ENCODE measurements at places on chromosomes 11 and 22.

DNA sequence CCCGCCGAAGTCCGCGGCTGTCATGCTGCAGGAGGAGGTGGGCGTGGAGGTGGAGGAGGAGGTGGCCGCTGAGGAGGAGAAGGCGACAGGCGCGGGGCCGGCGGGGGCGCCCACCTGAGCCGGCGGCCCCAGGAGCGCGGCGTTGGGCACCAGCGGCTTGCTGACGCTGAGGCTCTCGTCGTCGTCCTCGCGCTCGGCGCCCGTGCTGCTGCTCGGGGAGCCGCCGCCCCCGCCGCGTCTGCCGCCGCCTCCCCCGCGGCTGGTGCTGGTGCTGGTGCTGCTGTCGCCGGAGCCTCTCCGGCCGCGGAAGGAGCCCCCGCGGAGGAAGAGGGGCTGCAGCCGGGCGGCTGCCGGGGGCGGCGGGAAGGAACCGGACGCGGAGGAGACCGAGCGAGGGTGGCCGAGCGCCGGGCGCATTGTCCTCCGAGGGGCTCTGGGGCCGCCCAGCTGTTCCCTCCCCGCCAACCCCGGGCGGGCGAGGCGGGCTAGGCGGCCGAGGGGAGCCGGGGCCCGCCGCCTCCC lies 388 bp downstream of the TMEM121B start:
- no peak for DNase-seq

GRCh38 chr11:64357904-64358535 lies 942 bp upstream of the RPS6KA4 start:
- DNase-seq, result no peak

DNA sequence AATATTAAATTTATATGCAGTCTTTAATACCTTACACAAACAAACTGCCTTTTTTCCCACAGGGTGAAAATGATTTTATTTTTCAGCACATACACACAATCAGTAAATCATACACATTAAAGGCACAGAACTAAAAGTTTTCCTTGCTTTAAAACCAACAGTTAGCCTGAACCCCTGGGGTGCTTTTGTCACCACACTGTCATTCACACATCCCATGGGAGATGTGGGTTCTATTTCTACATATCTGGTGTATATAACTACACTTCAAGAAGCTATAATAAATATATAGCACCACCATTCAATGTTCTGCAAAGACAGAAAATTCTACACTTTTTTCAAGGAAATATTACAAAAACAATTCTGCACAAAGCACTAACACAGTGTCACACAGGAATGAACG lies 197.0 kb downstream of the GUCY1A2 start:
- DNase-seq, result no peak

DNA sequence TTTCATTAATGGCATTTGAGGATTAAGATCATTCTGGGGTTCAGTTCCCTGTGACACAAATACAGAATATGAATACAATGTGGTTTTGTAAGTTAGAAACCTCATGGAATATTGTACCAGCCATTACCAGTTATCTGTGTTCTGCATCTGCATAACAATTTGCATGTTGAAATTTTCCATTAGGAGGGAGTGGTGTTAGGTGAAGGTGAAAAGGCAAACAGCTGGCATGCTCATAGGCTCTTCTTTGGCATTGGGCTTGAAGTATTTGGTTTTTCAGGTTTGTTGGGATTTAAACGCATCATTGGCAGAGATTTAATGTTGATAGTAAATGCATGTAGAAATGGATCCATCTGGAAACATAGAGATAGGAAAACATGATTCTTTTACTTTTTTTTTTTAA lies 18.6 kb downstream of the RTN3 start:
- no peak for DNase-seq

GRCh38 chr11:106101819-106102218 lies 24.4 kb downstream of the AASDHPPT start:
- DNase-seq, result no peak

DNA sequence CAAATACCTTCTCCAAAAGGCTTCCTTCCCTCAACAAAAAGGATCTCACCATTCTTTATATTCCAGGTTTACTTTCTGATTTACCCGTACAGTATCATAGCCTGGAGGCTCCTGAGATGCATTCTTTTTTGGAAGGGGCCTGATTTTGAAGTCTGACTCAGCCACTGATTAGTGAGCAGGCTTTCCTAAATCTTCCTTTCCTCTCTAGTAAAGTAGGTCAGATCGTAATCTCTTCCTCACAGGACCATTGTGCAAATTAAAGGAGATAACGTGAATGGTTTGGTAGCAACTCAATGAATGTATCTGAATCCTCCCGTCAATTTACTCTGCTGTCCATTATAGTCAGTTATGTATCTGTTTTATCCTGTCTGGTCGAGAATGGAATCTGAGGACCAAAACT lies 227.7 kb upstream of the ANO5 start:
- no peak for DNase-seq

DNA sequence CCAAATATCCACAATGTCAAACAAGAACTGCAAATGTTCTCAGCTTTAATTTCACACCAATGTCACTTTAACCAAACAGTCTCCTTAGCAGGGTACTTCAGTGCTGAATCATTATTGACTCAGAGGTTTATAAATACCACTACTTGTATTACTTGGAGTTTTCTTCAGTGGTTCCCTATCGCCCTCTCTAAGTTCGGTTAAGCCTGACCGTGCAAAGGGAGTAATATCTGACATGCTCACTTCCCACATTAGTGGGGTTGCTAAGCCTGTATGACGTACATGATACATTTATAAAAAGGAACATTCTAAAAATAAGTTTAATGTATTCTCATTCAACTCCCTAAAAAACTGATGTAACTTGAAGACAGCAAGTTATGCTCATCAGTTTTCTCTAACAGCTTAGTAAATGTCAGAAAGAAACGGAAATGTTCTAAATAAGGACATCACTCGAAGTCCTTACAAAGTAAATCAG lies 93.1 kb upstream of the ZC3H12C start:
- DNase-seq, result no peak

- DNase-seq, result no peak
Measured at GRCh38 chr11:132032555-132032954, 662.1 kb downstream of the NTM start.

DNA sequence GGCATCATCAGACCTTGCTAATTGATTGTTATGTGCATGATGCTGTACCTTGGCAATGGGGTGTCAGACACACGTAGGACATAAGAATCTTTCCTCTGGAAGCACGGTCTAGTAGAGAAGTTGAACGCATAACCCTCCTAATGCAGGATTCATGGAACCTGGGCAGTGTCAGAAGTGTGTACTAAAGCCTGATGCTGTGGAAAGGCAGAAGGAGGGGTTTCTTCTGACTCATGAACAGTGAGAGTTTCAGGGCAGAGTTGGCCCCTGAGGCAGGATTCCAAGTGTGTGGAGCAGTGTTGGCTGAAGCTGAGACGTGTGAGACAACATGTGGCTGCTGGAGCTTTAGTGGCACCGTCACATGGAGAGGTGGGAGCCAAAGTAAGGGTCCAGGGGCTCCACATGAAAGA lies 3.5 kb downstream of the PANX1 start:
- DNase-seq, result no peak

DNA sequence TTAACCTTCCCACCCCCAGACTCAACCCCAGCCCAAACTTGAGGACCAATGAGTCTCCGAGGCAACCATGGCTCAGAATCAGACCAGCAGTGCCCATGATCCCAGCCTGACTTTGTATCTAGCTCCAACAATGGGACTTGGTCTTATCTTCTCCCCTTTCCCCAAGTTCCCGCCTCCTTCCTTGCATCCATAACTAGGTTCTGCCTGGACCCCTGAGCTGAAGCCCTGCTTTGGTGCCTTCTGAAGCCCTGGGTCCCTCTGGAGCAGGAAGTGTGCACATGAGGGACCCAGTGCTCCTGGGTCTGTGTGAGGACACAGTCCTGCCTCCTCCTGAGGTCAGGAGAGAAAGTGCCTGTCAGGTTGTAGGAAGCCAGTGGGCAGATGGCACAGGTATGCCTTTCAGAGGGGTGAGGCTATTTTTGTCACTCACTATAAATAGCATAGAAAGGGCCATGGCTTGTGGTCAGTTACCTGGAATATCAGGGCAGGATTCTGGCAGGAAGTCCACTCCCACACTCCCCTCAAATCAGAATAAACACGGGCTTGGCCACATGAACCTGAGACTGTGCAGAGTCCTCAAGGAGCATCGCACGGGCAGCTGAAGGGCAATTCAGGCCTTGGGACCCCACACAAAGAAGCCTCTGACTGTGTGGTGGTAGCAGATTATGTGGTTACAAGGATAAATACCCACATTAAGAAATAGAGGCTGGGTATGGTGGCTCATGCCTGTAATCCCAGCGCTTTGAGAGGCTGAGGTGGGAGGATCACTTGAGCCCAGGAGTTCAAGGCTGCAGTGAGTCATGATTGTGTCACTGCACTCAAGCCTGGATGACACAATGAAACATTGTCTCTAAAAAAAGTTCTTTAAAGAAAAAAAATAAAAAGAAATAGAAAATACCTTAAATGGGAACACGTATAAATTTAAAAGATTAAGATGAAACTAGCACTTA lies 27.4 kb downstream of the RCN1 start:
- no peak for DNase-seq

DNA sequence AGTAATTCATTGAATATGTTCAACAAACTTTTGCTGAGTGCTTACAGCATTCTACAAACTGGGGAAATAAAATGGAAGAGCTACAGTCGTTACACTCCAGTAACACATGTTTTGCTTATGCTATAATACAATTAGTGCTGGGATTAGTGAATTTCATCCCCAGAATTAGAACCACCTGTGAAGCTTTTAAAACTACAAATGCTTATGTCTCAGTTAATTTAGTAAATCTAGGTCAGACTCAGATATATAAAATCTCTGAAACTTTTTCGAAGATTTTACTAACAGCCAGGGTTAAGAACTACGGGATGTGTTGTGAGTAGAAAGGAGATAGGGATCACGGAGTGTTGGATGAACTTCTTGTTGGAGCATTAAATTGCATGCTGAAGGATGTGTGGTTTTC lies 33.7 kb upstream of the EED start:
- no peak for DNase-seq

GRCh38 chr11:28729339-28729738 lies 621.2 kb downstream of the METTL15 start:
- no peak for DNase-seq

- DNase-seq, result no peak
Measured at GRCh38 chr11:128472128-128473089, 114.9 kb downstream of the ETS1 start.

- no peak for DNase-seq
Measured at GRCh38 chr11:93700830-93701229, 39.3 kb downstream of the CEP295 start.

GRCh38 chr11:95897731-95898130 lies 26.2 kb downstream of the MTMR2 start:
- DNase-seq, result no peak

- no peak for DNase-seq
Measured at GRCh38 chr11:67535561-67535960, 12.3 kb upstream of the CABP2 start.

DNA sequence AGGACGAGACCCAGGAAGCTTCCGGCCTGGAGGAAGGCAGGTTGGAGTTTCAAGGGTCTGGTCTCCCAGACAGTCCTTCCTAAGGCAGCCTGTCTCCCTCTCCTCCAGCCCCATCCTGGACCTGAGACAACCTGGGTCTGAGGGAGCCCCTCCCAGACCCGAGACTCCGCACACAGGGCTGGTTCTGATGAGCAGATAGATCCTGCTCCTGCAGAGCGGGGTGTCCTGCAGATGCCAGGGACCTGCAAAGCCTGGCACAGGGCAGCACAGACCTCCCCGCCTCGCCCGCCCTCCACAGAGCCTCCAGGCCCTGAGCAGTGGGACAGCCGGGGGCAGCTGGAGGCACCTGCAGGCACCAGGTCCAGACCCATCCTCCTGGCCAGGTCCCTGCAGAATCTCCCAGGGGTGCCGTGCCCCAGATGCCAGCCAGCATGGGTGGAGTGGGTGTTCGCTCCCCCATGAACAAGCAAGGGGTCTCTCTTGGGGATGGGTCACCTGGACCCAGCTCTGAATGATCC lies 7.8 kb downstream of the PIM3 start:
- DNase-seq, result no peak

- DNase-seq, result no peak
Measured at GRCh38 chr22:40610329-40610850, 26.1 kb downstream of the MRTFA start.

- DNase-seq, result no peak
Measured at GRCh38 chr22:20567993-20568417, 60.6 kb downstream of the MED15 start.

- no peak for DNase-seq
Measured at GRCh38 chr11:105000167-105000566, 22.8 kb downstream of the CASP5 start.

GRCh38 chr11:86374586-86374985 lies at the start of gene CCDC81:
TSS of gene CCDC81 (plus strand) at chr11:86374887. CDS start at chr11:86375164, 277 bp downstream.
- no peak for DNase-seq

GRCh38 chr11:112886434-112887370 lies 74.5 kb upstream of the NCAM1 start:
- DNase-seq, result no peak

DNA sequence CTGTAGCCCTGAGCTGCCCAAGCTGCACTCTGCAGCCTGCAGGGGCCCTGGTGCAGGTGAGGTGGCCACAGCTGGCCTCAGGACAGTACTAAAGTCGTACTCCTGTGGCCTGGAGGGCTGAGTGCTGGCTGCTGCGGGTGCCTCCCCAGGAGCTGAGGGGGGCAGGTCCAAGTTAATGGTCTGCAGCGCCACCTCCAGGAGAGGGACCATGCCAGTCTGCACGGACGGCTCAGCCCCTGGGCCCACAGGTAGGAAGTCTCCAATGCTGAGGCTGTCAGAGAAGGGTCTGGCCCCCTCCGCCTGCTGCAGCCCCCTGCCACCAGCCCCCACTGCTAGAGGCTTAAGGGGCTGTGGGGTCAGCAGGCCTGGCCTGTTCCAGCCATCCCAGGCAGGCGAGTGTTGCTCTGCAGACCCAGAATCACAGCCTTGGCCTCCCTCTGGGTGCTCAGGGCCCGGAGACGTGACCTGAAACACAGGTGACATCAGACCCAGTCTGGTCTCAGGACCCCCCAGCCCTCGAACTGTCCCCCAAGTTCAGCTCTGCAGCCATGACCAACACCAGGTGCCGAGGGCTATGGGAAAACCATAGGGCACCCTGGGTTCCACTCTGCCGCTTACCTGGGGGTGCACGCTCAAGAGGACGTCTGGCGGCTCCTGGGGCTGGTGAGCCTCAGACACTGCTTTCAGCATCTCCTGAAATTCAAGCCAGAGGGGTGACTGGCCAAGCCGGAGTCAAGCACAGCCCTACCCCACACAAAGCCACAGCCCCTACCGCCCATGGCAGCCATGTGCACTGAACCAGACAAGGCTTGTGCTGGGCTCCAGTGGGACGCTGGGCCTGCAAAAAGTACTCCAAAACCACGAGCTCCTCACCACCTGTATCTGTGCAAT lies 20.8 kb downstream of the SELENOO start:
- DNase-seq, result no peak

- DNase-seq, result no peak
Measured at GRCh38 chr11:64539239-64539638, 51.8 kb upstream of the SLC22A12 start.

DNA sequence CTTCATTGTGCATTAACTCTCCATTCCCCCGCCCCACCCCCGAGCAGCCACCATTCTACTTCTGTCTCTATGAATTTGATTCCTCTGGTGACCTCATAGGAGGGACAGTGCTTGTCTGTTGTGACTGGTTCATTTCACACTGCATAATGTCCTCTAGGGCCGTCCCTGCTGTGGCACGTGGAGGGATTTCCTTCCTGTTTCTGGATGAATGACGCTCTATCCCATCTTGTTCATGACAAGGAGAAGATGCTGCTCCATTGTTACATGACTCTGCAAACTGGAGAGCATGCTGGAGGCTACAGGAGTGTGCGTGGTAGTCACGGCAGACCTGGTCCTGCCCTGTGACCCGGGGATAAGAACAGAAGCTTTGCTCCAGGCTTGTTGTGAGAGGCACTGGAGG lies 61.3 kb downstream of the RTL6 start:
- no peak for DNase-seq
